Cardiac muscle cell (in vitro differentiated cells and primary cell): ENCODE measurements at places on chromosomes 16 and 17.

DNA sequence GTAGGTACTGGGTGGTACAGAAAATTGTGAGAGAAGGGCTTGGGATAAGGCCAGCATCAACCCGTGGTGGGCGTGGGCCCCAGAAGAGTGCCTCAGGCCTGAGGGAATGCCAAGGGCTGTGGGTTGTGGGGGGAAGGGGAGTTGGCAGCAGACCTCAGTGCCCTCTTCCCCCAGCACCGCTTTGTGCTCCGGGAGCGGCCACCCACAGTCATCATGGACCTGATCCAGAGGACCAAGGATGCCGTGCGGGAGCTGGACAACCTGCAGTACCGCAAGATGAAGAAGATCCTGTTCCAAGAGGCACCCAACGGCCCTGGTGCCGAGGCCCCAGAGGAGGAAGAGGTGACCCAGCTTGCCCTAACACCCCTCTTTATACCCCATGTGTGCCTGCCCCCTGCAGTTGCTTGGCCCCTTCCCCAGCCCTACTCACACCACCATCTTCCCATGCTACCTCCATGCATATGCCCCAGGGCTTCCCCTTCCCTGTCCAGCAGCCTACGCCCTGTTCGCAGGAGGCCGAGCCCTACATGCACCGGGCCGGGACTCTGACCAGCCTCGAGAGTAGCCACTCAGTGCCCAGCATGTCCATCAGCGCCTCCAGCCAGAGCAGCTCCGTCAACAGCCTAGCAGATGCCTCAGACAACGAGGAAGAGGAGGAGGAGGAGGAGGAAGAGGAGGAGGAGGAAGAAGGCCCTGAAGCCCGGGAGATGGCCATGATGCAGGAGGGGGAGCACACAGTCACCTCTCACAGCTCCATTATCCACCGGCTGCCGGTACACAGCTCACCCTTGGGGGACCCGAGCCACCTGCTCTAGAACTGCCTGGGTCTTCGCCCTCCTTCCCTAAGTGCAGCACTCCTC is 9.1 kb downstream of the TAOK2 start:
- DNase-seq, result no peak

- DNase-seq, result no peak
These were observed 33.5 kb downstream of the PPM1E start for GRCh38 chr17:58789160-58789559.

DNA sequence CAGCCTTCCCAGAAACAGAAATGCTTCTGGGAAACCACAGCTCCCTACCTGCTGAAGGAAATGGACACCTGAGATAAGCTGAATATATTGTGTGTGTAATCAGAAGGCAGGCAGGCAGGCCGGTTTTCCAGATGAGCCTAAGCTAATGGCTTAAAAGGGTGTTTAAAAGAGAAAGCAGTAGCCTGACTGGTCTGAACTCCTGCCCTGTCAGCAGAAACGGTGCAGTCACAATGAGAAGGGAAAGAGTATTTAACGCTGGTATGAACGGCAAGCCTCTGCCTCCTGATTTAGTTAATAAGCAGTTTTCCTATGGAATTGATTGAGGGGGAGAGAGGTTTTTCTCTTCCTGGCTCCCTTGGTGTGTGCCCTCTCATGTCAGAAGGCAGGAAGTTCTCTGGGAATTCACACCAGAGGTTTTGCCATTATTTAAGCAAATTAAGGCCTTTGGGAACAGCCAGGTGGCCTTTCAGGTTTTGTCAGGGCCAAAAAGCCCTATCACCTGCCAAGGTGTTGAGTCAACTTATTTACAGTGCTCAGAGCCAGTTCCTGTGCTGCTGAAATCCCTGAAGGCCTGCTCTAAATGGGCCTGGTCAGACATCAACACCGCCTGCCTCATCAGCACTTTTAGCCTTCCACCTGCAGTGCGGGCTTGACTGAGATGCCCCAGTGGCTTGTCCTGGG is 41.6 kb downstream of the CDH1 start:
- DNase-seq, result peak; percentile 15

- no peak for DNase-seq
These were observed 3.8 kb downstream of the YBX2 start for GRCh38 chr17:7290685-7291084.

- peak; percentile 91 for DNase-seq
These were observed 182.8 kb downstream of the SEC14L1 start for GRCh38 chr17:77323413-77324171.

- no peak for DNase-seq
These were observed 4.1 kb upstream of the SLC38A10 start for GRCh38 chr17:81298991-81299738.

DNA sequence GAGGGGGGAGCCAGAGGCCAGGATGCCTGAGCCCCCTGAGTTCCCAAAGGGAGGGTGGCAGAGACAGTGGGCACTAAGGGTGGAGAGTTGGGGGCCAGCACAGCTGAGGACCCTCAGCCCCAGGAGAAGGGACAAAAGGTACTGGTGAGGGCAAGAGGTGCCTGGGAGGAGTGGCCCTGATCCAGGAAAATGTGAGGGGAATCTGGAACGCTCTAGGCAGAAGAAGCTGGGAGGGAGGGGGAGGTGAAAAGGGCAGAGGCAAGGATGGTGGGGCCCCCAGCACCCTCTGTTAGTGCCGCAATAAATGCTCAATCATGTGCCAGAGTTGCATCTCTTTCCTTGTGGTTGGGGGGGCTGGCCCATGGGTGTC is 1.1 kb downstream of the TCAP start:
- DNase-seq, result no peak

DNA sequence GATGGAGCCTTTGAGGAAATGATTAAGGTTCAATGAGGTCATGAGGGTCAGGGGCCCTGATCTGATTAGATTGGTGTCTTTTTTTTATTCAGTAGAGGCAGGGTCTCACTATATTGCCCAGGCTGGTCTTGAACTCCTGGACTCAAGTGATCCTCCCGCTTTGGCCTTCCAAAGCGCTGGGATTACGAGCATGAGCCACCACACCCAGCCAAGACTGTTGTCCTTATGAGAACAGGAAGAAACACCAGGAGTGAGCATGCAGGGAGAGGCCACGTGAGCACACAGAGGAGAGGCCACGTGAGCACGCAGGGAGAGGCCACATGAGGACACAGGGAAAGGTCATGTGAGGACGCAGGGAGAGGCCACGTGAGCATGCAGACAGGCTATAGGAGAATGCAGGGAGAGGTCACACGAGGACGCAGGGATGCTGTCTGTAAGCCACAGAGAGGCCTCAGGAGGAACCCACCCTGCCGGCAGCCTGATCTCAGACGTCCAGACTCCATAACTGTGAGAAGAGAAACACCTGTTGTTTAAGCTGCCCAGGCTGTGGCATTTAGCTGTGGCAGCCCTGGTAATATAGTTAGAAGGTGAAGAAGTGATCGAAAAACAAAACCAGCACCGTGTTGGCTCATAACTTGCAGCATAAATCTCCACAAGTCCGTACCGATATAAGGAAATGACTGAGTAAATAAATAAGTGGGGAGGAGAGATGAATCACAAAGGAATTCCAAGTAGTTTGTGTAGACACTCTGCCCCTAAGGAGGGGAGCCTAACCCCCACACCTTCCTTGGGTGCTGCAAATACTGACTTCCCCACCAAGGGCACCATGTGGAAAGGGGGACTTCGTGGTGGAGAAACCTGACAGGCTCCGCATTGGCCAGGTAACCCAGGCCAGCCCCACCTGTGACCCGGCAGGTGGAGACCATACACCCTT is 14.6 kb upstream of the CSNK1D start:
- DNase-seq, result no peak

- DNase-seq, result no peak
These were observed 1.2 kb downstream of the IRF8 start for GRCh38 chr16:85900027-85900792.

GRCh38 chr17:61406971-61407911 is 7.6 kb downstream of the TBX2 start:
- DNase-seq, result no peak

GRCh38 chr17:18027280-18027679 is 11.7 kb downstream of the ATPAF2 start:
- peak; percentile 19 for DNase-seq

DNA sequence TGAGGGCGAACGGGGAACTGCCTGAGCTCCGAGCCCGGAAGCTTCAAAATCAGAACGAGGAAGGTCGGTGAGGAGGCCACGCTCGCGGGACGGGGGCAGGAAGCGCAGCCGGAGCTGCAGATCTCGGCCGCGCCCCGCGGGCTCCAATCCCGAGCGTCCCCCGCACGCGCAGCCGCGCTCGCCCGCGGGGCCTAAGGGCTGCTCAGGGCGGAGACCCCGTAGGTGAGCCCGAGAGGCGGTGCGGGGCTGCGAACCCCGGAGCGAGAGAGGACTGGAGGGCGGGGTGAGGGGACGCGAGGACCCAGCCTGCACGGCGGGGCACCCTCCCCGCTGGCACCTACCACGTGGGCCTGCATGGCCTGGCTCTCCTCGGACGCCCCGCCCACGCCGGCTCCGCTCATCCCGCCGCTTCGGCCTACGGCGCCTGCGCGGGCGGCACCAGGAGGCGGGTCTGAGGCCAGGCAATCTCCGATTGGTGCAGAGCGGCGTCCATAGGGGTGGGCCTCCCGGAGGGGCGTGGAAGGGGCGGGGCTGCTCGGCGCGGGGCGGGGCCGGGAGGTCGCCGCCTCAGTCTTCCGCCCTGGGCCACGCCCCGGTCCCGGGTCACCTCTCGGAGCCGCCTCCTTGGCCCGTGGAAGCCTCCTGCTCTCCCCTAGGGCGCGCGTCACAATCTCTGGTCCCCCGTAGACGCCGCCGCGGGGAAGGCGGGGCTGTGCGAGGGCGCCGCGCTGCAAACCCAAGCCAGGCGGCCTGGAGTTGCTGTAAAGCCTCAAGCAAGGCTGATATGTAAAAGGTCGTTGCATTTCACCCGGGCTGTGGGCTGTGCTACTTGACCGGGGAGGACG is 27.8 kb upstream of the METRNL start:
- DNase-seq, result peak; percentile 99

DNA sequence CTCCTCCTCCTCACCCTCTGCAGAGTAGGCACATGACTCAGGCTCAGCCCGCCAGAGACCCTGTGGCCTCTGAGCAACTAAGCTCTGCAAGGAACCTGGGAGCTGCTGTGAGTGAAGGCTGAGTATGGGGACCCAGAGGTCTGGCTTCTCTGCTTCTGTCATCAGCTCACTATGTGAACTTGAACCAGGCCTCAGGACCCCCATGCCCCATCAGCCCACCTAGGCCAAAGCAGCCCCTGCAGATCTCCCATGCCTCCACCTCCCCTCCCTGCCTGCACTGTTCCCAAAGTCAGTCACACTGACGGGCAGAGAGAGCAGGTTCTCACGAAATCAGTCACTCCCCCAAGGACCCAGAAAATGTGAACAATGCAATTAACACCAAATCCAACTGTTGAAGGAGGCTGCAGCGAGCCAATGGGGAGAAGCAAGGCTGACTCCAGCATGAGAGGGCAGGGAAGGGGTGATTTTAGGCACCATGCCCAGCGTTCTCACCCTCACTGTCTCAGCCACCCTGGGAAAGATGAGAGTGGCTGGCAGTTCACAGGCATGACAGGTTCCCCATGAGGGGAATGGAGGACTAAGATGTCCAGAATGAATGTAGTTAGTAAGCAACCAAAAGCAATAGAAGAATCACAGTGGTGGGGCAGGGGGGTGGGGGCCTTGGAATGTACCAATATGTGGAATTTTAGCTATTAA is 60.6 kb downstream of the BEAN1 start:
- DNase-seq, result no peak

GRCh38 chr17:8629371-8630226 is 926 bp downstream of the MYH10 start:
- DNase-seq, result peak; percentile 66

DNA sequence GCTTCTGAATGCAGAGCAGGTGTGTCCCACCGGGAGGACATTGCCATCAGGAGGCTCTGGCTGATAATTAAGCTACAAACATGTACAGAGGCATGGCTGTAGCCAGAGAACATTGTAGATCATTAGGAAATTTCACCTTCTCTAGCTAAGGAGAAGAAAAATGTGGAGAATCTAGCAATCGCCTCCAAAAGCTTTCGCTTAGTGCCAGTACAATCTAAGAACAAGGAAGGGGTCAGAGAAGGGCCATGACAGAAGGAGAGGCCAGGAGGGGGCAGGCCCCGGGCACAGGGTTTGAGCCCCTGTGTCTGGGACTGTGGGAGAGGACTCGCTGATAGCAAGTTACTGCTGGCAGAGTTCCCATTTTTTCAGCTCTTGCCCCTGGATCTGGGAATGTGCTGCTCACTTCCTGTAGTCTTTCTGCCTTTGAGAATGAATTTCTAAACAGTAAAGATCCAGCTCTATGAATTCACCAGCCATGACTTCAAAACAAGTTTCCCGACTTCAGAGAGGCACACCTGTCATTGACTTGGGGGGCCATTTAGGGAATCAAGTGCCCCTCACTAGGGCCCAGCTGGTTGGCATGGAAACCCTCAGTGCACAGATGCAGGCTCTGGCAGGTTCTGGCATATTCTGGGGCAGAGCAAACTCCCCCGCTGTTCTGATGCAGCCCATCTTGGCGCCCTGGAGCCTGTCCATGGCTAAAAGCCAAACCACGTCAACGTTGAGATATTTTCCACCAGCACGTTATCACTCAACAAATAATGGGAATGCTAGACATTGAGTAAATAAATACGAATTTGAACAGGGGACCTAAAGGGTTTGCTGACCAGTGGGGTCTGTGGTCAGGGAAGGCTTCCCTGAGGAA is 59.5 kb upstream of the CACNG4 start:
- DNase-seq, result peak; percentile 67

DNA sequence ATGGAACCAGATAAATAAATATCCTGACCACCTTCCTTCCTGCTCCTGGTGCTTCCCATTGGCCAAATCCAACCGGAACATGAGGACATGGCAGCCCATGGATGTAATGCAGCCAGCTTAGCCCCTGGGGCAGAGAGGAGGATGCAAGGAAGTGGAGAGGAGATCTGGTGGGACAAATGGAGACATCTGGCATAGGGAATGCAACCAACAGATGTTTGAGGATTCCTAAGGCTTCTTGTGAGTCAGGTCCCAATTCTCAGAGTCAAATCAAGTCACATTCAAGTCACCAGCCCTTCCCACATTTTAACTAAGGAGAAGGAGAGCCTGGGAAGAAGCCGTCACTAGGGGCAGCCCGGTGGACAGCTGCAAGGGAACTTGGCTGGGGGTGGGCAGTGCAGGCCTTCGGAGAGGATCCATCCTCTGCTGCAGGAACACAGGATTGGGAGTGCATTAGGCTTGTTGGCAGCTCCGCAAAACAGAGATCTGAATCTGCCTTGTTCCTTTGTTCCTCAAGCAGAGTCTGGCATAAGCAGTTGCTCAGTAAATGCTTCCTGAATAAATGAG is 62.8 kb upstream of the HS3ST2 start:
- no peak for DNase-seq
